ENCODE measurements at places on chromosomes 7 and 10. TPM values are rescaled to one million over a fixed set of nuclear protein-coding genes. Genes with fewer than 3 reads are reported as not detected.
A peak's percentile ranks its signal among the peaks of the same experiment; 100 is the strongest.

Gene NCF1
- not detected for total RNA-seq

Gene GSTO2
- total RNA-seq = 0.58 TPM

Gene CFAP69
- total RNA-seq = 2.5 TPM

Gene RET
- total RNA-seq = 2.5 TPM

Gene UCMA
- total RNA-seq = not detected

Gene MMP21
- not detected for total RNA-seq

Gene KCNIP2
- 2.2 TPM for total RNA-seq

Gene BAIAP2L1
- total RNA-seq = 2.1 TPM

Gene TAS2R5
- 1.5 TPM for total RNA-seq

- no peak for DNase-seq
Observed at GRCh38 chr7:69208848-69209247, 389.4 kb upstream of the AUTS2 start.

GRCh38 chr10:114523876-114524275 lies 119.6 kb upstream of the AFAP1L2 start:
- DNase-seq = no peak

- no peak for DNase-seq
Observed at GRCh38 chr10:92822060-92822634, 26.2 kb upstream of the EXOC6 start.

GRCh38 chr7:17706275-17706674 lies 234.0 kb downstream of the SNX13 start:
- no peak for DNase-seq

DNA sequence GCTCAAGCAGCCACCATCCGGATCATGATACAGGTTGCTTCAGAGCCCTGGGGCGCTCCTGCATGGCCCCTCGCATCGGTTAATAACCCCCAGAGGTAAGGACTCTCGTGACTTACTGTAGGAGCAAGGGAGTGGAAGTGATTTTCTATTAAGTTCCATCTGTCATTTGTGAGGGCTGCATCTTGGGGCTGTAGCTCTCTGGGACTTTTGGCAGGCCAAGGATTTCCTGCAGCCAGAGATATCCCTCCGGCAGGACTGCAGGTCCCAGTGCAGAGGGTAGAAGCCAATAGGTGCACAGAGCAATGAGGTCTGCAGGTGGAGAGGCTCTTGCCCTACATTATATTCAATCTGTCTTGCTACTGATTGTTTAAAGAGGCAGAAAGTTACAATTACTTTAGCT lies 356.8 kb upstream of the ADARB2 start:
- no peak for DNase-seq

- DNase-seq = no peak
Observed at GRCh38 chr7:112770051-112770450, 20.1 kb downstream of the TMEM168 start.

DNA sequence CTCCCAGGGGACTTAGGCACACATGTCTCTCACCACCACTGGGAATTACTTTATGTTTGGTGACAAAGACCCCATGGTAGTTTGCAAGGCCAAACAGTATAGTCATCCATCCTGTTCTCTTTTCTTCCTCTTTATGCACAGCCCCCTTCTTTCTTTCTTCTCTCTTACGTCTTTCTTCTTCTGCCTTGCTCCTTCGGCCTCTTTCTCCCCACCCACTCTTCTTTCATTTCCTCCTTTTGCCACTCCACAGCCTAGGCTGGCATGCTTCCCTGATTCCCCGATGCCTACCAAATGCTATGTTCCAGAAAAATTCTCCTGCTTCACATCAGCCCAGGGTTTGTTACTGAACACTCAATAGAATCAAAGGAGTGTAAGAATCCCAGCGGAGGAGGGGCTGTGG lies 62.4 kb upstream of the MKLN1 start:
- DNase-seq = no peak

DNA sequence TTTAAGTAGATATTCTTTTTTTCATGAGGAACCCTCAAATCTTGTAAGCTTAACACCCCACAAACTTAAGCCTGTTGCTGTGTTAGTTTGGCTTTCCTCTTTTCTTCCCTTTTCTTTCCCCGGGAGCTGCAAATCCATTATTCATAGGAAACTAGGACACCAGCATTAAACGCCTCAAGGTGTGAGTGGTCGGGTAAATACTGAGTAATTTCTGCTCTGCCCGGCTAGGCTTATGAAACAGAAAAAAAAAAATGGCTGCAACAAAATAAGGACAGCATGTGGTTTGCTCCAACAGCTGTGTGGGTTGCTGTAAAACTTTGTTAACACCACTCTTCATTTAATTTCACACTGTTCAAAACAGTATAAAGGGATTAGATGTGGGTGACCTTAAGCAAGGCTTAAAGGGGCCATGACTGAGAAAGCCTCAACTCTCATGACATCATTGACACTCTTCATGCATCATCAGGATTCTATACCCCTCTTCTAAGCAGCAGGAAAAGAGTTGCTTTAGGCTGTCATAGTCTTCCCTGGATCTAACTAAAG lies 104.1 kb downstream of the AOAH start:
- DNase-seq = no peak

DNA sequence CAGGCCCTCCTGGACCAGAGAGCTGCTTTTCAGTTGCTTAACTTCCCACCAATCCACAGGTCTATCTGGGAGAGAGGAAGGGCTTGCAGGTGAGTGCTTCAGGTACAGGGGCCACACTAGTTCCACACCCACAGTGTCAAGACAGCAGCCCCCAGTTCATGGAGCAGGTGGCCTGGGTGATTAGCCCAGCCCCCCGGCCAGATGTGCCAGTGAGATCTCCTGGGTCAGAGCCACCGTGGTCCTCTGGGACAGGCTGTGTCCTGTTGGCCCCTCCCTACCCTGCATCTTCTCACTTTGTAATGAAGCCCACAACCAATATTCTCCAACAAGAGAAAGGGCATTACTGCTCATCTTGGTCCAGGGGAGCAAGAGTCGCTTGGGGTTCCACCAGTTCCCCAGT lies 30.6 kb downstream of the DRGX start:
- no peak for DNase-seq

GRCh38 chr7:119482209-119482608 lies 790.8 kb upstream of the KCND2 start:
- peak; percentile 10 for DNase-seq

Measured in neural crest cell (in vitro differentiated cells).